ENCODE measurements at places on chromosomes 1 and 21. TPM values are rescaled to one million over a fixed set of nuclear protein-coding genes. Genes with fewer than 3 reads are reported as not detected.
A peak's percentile ranks its signal among the peaks of the same experiment; 100 is the strongest.

DNA sequence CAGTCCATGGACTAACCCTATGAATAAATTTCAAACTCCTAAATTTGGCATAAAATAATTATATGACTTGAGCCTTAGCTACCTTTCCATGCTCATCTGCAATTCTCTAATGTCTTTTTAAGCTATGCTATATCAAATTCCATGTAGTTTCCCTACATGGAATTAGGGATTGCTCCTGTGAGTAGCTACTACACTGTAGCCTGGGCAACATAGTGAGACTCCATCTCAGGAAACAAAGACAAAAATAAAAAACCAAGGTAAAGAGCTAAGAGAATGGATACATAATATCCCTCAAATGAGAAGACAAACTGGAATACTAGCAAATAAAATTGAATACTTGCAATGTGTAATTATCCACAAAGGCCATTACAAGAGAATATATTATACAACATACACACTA, 37.5 kb downstream of the ATP1B1 start:
- no peak overlapping the region for H3K4me3 ChIP-seq
- no peaks in the 10 kb centered on the region for H3K27me3 ChIP-seq
- DNase-seq, result no peak
- H3K27ac ChIP-seq, result no peak overlapping the region
- H3K4me1 ChIP-seq, result peaks cover 44% of the 10 kb centered on the region

DNA sequence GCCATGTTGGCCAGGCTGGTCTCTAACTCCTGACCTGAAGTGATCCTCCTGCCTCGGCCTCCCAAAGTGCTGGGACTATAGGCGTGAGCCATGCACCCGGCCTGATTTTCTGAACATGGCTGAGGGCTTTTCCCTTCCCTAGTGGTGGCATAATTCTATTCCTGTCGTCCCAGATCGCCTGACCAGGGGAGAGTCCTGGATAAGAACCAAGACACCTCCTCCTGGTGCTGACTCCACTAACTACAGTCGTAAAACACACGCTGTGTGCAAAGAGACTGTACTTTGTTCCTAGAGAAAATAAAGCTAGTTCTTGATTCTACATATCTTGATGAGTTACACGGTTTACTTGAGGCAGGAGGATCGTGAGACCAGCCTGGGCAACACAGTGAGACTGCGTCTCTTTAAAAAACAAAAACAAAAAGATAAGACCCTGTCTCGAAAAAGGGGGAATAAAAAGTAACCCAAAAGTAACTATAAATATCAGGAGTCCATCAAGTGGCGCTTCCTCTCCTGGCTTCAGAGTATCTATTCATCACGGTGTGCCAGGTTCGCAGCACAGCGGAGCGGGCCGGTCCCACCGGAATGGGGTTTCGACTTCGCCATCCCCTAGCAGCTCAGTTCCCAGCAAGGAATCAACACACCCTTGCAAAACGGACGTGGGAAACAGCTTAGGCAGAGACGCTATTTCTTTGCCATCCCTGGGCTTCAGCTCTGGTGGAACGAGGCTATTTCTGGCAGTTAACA, 973 bp downstream of the SDF4 start:
- no peaks in the 10 kb centered on the region for H3K27me3 ChIP-seq
- H3K4me1 ChIP-seq, result peaks cover 8% of the 10 kb centered on the region
- H3K4me3 ChIP-seq, result peak overlapping the region; percentile 70
- H3K36me3 ChIP-seq, result peaks cover 2% of the 10 kb centered on the region

DNA sequence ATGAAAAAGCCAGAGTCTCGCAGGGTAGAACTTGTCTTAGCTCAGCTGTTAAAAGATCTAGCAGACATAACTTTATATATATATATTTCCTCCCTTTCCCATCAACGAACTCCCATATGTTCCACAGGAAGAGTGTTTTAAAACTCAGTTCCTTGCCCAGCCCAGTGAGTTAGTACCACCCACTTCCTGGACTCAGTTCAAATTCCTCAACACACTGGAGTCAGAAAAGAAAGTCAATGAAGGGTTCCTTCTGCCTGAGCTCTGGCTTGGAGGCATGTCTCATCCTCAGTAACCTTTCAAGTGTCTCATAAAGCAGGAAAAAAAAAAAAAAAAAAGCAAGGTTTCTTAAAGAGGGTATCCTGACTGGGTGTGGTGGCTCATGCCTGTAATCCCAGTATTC, 15.6 kb downstream of the TPM3 start:
- no peak for DNase-seq
- peaks cover 42% of the 10 kb centered on the region for H3K4me1 ChIP-seq
- H3K36me3 ChIP-seq, result peaks cover 7% of the 10 kb centered on the region
- H3K27me3 ChIP-seq, result no peaks in the 10 kb centered on the region
- no peak overlapping the region for H3K27ac ChIP-seq
- H3K4me3 ChIP-seq, result no peak overlapping the region

DNA sequence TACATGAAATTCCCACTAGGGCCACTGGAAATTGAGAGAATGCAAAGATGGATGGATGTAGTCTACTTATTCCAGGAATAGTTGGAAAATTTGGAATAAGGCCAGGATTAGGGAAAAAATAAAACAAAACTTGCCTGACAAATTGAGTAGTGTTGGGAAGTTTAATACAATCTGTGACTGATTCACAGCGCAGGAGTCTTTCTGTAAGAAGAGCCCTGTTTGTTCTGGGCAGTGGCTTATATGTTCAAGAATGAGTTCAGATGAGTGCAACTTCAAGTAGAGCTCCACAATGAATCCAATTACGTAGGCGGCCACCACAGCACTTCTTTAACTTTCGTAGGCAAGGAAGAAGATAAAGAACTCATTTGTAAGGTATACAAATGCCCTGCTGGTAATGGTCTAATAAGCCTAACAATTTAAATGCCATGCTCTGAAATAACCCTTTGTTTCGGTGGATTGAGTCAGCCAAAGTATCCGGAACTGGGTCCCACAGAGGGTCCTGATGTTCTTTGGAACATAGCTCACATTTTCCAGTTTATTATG, 47.1 kb upstream of the KCNE1 start:
- no peaks in the 10 kb centered on the region for H3K27me3 ChIP-seq
- no peak overlapping the region for H3K4me3 ChIP-seq
- H3K4me1 ChIP-seq, result no peaks in the 10 kb centered on the region
- no peak overlapping the region for H3K27ac ChIP-seq
- DNase-seq, result no peak

GRCh38 chr1:78298349-78298748, 192.4 kb upstream of the PTGFR start:
- DNase-seq, result no peak
- no peaks in the 10 kb centered on the region for H3K36me3 ChIP-seq
- H3K27ac ChIP-seq, result no peak overlapping the region
- H3K27me3 ChIP-seq, result no peaks in the 10 kb centered on the region
- H3K4me1 ChIP-seq, result no peaks in the 10 kb centered on the region

DNA sequence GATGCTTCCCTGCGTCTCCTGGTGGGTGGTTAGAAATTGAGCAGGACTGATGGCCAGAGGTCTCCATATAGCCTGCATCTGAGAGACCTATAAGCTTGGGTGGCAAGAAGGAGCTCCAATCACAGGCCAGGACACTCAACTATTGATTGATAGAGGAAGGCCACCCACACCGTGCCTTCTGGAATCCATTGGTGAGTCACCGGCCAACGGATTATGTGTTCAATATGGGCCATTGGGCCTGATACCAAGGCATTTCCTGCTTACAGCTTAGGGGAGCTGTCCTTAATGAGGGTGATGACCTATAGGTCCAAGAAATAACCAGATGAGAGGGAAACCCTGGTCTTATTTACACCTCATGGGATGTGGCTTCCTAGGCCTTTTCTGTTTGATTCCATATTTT, 115.1 kb downstream of the PLPP3 start:
- H3K27me3 ChIP-seq, result no peaks in the 10 kb centered on the region
- H3K36me3 ChIP-seq, result no peaks in the 10 kb centered on the region
- H3K27ac ChIP-seq, result no peak overlapping the region
- H3K4me3 ChIP-seq, result no peak overlapping the region
- H3K4me1 ChIP-seq, result no peaks in the 10 kb centered on the region
- DNase-seq, result no peak

GRCh38 chr1:17128361-17128760, 9.1 kb upstream of the PADI2 start:
- H3K36me3 ChIP-seq, result no peaks in the 10 kb centered on the region
- no peaks in the 10 kb centered on the region for H3K27me3 ChIP-seq
- H3K27ac ChIP-seq, result no peak overlapping the region
- no peak for DNase-seq
- H3K4me1 ChIP-seq, result peaks cover 9% of the 10 kb centered on the region

- H3K36me3 ChIP-seq, result no peaks in the 10 kb centered on the region
- DNase-seq, result no peak
- H3K4me3 ChIP-seq, result no peak overlapping the region
- no peak overlapping the region for H3K27ac ChIP-seq
- H3K4me1 ChIP-seq, result no peaks in the 10 kb centered on the region
Measured at GRCh38 chr21:26055841-26056264, 114.7 kb downstream of the APP start.

GRCh38 chr1:151621351-151621750, 9.5 kb downstream of the SNX27 start:
- no peaks in the 10 kb centered on the region for H3K27me3 ChIP-seq
- no peak overlapping the region for H3K27ac ChIP-seq
- peaks cover 14% of the 10 kb centered on the region for H3K4me1 ChIP-seq
- no peak for DNase-seq

DNA sequence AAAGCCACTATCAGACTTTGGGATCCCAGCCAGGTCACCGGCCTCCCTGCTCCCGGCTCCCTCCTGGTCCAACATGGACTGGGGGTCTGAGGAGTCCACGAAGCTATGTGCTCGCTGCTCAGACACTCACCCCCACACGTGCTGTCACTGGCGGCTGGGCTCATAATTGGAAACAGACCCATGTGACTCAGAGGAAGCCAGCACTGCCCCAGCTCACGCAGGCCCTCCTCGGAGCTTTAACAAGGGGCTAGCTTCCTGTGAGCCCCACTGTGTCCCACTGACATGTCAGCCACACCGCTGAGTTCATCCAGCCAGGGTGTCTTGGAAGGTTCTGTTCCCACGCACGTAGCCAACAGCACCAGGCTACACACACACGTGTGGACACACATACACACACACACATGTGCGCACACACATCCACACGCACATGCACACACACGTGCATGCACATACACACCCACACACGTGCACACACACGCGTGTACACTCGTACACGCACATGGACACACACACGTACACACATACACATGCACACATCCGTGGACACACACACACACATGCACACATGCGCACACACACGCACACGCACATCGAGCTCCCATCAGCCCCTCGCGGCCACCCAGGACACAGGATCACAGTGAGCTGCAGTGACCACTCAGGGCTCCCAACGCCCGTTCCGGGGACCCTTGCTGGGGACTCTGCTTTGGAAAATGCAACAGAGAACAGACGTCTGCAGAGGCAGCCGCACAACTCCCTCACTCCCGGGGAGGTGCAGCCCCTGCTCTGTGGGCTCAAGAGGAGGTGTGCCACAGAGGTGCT, 18.4 kb upstream of the COL6A2 start:
- no peaks in the 10 kb centered on the region for H3K36me3 ChIP-seq
- DNase-seq, result peak; percentile 20
- no peaks in the 10 kb centered on the region for H3K4me1 ChIP-seq
- H3K27ac ChIP-seq, result no peak overlapping the region

GRCh38 chr1:231393668-231394067, 28.4 kb downstream of the EGLN1 start:
- peaks cover 64% of the 10 kb centered on the region for H3K4me1 ChIP-seq
- H3K27me3 ChIP-seq, result no peaks in the 10 kb centered on the region
- peak overlapping the region; percentile 61 for H3K27ac ChIP-seq
- no peak overlapping the region for H3K4me3 ChIP-seq

DNA sequence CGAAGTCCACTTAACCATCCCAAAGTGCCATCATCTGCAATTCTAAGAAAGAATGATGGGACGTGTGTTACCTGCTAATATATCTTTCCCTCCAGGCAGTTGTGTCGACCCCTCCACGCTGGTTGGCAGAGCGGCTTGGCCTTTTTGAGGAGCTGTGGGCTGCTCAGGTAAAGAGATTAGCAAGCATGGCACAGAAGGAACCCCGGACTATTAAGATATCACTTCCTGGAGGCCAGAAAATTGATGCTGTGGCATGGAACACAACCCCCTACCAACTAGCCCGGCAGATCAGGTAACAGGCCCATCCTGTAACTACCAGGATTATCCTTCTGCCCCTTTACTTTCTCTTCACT, 520 bp downstream of the TARS2 start:
- no peak for DNase-seq
- H3K27ac ChIP-seq, result peak overlapping the region; percentile 85
- H3K4me3 ChIP-seq, result peak overlapping the region; percentile 78
- H3K36me3 ChIP-seq, result no peaks in the 10 kb centered on the region
- H3K27me3 ChIP-seq, result no peaks in the 10 kb centered on the region
- H3K4me1 ChIP-seq, result no peaks in the 10 kb centered on the region

- 0 out of 2 replicates have a peak, but pooled peaks cover 8% of the 10 kb centered on the region for H3K4me1 ChIP-seq
- H3K36me3 ChIP-seq, result no peaks in the 10 kb centered on the region
- H3K27me3 ChIP-seq, result no peaks in the 10 kb centered on the region
- H3K4me3 ChIP-seq, result no peak overlapping the region
- DNase-seq, result no peak
Measured at GRCh38 chr1:211236633-211237320, 22.4 kb upstream of the RCOR3 start.

- H3K27me3 ChIP-seq, result no peaks in the 10 kb centered on the region
- no peak for DNase-seq
- H3K4me1 ChIP-seq, result no peaks in the 10 kb centered on the region
- H3K4me3 ChIP-seq, result no peak overlapping the region
Measured at GRCh38 chr1:116997636-116998035, 3.9 kb upstream of the CD101 start.

DNA sequence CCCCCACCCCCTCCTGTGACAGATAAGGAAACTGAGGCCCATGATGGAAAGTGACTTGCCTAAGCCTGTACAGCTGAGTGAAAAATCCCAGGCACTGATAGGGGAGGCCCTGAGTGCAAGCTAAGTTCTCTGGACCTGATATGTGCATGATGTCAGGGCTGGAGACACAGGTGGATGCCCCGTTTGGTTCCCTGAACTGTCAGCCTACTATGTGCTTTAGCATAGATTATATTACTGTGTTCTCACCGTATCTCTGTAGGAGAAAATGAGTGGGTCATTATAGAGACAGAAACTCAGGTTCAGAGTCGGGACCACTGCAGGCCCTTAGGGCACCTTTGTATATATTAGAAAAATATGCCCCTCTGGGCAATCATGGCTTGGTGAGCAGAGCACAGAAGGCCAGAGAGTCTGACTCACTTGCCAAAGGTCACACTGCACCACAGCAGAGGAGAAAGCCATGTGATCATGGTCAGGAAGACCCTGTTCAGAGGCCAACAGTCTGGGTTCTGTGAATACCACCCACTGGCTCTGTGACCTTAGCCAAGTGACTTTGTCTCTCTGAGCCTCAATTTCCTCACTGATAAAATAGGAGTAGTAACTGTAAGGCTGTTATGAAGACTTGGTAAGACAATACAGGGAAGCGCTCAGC, 145.8 kb upstream of the WNT4 start:
- peaks cover 12% of the 10 kb centered on the region for H3K4me1 ChIP-seq
- no peaks in the 10 kb centered on the region for H3K27me3 ChIP-seq
- no peaks in the 10 kb centered on the region for H3K36me3 ChIP-seq
- H3K4me3 ChIP-seq, result no peak overlapping the region
- DNase-seq, result no peak

Gene ANKRD45
- total RNA-seq, result not detected

Gene SPRR2A
- total RNA-seq, result not detected

Gene F3
- 21.7 TPM for total RNA-seq

Gene INAVA
- total RNA-seq, result 123 TPM

Gene RNF220
- total RNA-seq, result 79.5 TPM
